SHP77 treated with DMSO at 0.1 percent for 48 hours (cell line): ENCODE measurements at places on chromosomes 1 and 21.

DNA sequence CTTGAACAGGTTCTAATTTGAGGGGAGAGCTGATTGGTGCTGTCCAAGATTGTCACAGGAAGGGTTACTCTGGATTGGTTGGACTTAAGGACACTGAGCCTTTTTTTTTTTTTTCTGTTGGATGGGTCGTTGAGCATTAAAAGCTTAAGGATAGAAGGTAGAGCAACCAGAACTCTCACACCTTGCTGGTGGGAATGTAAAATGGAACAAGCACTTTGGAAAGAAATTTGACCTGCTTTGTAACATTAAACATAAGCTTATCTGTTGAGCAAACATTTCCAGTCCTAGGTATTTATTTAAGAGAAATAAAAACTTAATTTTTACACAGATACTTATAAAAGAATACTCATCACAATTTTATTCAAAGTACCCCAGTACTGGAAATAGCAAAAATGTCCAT, 29.8 kb upstream of the PLA2G2A start:
- DNase-seq = no peak

- DNase-seq = no peak
These were observed 27.6 kb upstream of the ARHGAP29 start for GRCh38 chr1:94265011-94265422.

GRCh38 chr21:37368541-37369279, 2.1 kb downstream of the DYRK1A start:
- DNase-seq = no peak

- DNase-seq = no peak
These were observed 1163.4 kb upstream of the TMPRSS15 start for GRCh38 chr21:19566975-19567374.

DNA sequence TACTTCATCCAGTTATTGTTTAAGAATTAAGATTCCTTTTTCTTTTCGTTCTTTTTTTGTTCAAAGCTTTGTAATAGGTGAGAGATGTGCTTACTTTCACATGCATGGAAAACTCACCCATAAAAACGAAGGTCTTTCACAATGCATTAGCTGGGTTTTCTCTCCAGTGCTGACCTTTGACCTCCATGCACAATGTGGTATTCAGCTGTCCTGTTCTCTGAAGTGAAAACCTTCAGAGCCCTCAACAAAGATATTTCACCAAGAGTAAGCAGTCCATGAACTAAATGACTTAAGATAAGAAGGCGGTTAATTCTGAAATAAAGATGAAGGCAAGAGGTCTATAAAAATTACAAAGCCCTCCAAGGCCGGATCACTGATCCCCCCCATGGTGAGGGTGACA, 77.1 kb upstream of the IPO9 start:
- DNase-seq = no peak

- no peak for DNase-seq
These were observed 53.1 kb downstream of the APP start for GRCh38 chr21:26117324-26117971.

- no peak for DNase-seq
These were observed 23.6 kb downstream of the TLCD4 start for GRCh38 chr1:95140791-95141190.

DNA sequence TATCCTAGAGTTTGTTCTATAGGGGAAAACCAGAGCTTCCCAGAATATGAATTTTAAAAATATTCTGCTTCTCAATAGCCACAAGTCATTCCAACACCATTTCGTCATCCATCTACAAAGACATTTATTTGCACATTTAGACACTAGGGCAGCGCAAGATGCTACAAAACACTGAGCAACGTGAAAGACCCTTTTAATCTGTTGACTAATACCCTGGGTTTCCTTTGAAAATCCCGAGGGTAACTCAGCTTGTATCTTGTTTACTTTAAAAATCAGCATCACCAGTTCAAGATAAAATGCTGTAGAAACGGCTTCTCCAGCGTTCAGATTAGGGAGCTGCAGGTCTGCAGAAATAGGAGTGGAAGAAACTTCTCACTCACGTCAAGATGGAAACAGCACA, 13.5 kb downstream of the PDPN start:
- no peak for DNase-seq

DNA sequence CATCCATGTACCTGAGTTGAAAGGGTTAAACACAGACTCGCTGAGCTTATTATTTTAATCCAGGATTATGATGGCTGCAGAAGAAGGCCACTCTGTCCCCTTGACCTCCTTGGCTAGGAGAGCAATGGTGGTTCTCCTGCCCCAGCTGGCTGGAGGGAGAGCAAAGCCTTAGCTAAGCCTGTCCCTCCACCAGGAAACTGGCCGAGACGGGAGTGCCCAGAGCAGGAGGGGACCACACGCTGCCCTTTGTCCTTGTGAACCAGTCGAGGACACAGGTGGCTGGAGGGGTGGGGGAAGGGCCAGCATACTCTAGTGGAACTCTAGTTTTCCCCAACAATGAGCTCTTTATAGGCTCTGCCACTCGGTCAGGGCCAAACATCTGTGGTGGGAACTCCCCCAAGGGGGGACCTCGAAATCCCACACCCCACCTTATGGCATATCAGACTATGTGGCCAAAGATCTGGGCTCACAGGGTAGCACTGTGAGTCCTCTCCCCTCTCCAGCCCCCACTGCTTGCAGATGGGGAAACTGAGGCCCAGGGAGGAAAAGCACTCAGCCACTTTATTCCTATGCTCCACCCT, 12.9 kb downstream of the KIAA1614 start:
- DNase-seq = no peak

DNA sequence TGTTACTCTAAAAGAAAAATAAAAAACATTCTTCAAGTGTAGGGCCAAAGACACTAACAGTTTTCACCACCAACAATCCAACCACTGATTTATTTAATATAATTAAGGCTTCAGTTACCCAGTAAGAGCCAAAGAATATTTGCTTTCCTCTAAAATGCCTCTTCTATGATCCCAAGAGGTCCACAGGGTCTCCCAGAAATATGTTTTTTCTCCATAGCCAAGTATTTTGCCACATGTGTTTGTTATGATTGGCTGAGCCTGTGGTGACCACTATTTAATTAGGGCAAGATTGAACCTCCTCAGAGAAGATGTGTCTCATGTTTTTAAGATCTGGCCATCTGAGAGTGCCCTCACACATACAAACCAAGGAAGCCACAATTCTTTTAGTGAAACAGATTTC, 135.9 kb downstream of the TPR start:
- DNase-seq = no peak

DNA sequence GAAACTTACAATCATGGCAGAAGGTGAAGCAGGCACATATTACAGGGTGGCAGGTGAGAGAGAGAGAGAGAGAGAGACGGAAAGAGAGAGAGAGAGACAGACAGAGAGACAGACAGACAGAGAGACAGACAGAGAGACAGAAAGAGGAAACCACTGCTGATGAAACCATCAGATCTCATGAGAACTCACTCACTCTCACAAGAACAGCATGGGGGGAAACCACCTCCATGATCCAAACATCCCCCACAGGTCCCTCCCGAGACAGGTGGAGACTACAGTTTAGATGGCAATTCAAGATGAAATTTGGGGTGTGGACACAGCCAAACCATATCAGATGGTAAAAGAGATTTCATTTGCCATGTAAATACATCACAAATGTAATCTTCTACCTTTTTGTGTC, 708.1 kb downstream of the MRPL39 start:
- DNase-seq = no peak

GRCh38 chr1:65904681-65905083, 112.0 kb downstream of the PDE4B start:
- DNase-seq = no peak

GRCh38 chr1:163315773-163316374, 5.9 kb upstream of the NUF2 start:
- peak; percentile 8 for DNase-seq

DNA sequence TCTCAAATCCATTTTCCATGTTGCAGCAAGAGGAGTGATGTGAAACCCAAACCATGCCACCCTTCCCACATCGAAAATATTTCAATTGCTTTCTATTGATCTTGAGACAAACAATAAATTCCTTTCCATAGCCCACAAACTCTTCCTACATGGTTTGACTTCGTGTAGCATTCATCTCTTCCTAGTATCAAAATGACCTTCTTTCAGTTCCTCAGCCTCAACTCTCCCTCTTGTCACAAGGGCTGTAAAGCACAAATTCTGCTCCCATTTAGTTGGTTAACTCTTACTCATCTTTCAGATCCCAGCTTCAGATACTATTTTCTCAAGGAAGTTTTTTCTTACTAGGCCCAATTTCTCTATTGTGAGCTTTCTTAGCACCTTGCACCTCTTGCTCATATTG, 99.0 kb downstream of the ZNF281 start:
- DNase-seq = no peak
